ENCODE measurements at places on chromosomes 1 and 21. TPM values are rescaled to one million over a fixed set of nuclear protein-coding genes. Genes with fewer than 3 reads are reported as not detected.

REN gene
- total RNA-seq: not detected

PRELP gene
- 0.18 TPM for total RNA-seq

TRAPPC3 gene
- total RNA-seq: 48.9 TPM

LCE3D gene
- total RNA-seq: not detected

OR10J1 gene
- total RNA-seq: not detected

DNA sequence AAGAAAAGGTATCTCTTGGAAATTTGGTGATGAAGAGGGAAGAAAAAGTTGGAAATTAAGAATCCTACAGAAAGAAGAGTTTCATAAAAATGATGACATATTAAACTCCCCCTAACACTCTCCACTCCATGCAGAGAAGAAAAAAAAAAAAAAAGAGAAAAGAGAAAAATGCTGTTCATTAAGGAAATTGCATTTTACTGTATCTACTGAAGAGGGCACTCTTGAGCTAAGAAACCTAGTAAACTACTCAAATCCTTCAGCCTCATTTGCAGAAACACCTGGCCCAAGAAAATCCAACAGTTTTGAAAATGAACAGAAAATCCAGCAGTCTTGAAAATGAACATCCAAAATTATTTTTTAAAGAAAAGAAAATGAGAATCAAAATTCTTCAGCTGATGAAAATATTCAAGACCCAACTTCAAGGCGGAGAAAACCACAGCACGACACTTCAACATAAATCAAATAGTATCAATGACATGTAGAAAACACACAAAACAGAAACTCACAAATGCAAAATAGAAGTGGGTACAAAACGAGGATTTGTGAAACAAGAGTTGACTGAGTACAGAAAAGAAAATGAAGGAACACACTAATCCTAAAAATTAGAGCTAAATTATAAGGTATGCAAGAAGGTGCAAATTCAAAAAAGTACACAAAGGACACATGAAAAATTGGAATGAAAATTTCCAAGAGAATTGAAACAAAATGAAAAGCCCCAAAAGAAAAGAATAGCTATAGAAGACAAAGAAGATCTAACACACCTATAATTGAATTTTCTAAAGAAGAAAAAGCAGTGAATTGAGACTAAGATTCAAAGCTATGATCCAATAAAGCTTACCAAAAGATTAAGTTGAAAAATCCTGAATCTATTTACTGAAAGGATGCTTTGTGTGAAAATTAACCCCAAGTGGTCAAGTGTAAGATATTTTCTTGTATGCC is 73.2 kb upstream of the DNAJC6 start:
- H3K4me1 ChIP-seq: peaks cover 8% of the 10 kb centered on the region
- DNase-seq: no peak
- H3K4me3 ChIP-seq: no peak overlapping the region
- no peaks in the 10 kb centered on the region for H3K27me3 ChIP-seq
- H3K27ac ChIP-seq: no peak overlapping the region
- peaks cover 4% of the 10 kb centered on the region for H3K36me3 ChIP-seq

- no peak overlapping the region for H3K4me3 ChIP-seq
- H3K4me1 ChIP-seq: peaks cover 19% of the 10 kb centered on the region
- no peak for DNase-seq
- H3K36me3 ChIP-seq: no peaks in the 10 kb centered on the region
Observed at GRCh38 chr1:246608616-246609376, 42.5 kb downstream of the CNST start.

- no peak overlapping the region for H3K4me3 ChIP-seq
- H3K27me3 ChIP-seq: no peaks in the 10 kb centered on the region
- H3K4me1 ChIP-seq: no peaks in the 10 kb centered on the region
- no peaks in the 10 kb centered on the region for H3K36me3 ChIP-seq
Observed at GRCh38 chr1:246681900-246682895, 42.0 kb upstream of the SCCPDH start.

GRCh38 chr1:165383067-165383466 is 26.6 kb upstream of the LMX1A start:
- peaks cover 7% of the 10 kb centered on the region for H3K4me1 ChIP-seq
- no peak overlapping the region for H3K27ac ChIP-seq
- DNase-seq: no peak
- H3K36me3 ChIP-seq: no peaks in the 10 kb centered on the region
- H3K4me3 ChIP-seq: no peak overlapping the region

DNA sequence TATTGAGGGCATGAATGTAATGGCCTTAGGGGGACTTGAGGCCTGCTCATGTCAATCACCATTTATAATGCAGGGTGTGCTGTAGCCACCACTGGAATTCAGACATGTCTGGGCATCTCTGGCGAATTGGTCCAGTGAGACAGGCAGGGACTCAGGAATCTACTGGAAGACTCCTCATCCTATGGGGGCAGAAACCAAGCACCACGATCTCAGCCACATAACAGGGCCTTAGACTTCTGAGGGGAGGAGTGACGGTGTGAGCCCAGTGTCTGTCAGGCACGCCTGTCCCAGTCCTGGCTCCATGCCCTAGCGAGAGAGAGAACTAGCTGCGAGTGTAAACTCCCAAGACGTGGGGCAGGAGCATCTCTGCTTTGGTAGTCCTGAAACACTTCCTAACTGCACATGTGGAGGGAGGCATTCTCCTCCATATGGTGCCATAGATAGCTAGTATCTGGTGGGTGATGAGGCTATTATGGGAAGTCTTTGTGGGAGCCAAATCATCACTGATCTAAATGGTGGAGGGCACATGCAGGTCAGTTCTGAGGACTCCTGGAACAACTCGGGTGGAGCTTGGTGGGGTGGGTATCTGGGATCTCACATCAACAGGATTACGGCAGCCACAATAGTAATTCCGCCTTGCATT is 29.8 kb upstream of the KIAA0040 start:
- no peaks in the 10 kb centered on the region for H3K36me3 ChIP-seq
- H3K27ac ChIP-seq: no peak overlapping the region
- no peak overlapping the region for H3K4me3 ChIP-seq
- DNase-seq: no peak

GRCh38 chr1:65946960-65947359 is 154.3 kb downstream of the PDE4B start:
- H3K27me3 ChIP-seq: no peaks in the 10 kb centered on the region
- no peak overlapping the region for H3K27ac ChIP-seq
- no peak overlapping the region for H3K4me3 ChIP-seq
- DNase-seq: no peak
- no peaks in the 10 kb centered on the region for H3K36me3 ChIP-seq
- no peaks in the 10 kb centered on the region for H3K4me1 ChIP-seq

DNA sequence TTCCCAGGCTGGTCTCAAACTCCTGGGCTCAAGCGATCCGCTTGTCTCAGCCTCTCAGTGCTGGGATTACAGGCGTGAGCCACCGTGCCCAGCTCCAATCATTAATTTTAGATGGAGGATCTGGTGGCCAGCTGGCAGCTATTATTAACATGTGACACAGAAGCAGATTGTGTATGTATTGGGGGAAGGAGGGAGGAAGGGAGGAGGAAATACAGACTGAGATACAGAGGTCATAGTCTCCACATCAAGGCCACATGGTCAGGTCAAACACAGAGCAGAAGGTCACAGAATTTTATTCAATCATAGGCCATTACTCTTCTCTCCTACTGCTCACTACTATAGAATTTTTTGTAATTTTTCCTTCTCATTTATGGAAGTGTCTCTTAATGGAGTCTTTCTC is 57.9 kb upstream of the ADORA3 start:
- no peak overlapping the region for H3K27ac ChIP-seq
- no peaks in the 10 kb centered on the region for H3K4me1 ChIP-seq
- no peak for DNase-seq
- no peaks in the 10 kb centered on the region for H3K27me3 ChIP-seq
- H3K4me3 ChIP-seq: no peak overlapping the region

- H3K4me3 ChIP-seq: peak overlapping the region; percentile 66
- DNase-seq: peak; percentile 40
- peaks cover 21% of the 10 kb centered on the region for H3K4me1 ChIP-seq
- no peaks in the 10 kb centered on the region for H3K36me3 ChIP-seq
- H3K27ac ChIP-seq: no peak overlapping the region
Observed at GRCh38 chr1:41242342-41243078, 404 bp upstream of the SCMH1 start.

DNA sequence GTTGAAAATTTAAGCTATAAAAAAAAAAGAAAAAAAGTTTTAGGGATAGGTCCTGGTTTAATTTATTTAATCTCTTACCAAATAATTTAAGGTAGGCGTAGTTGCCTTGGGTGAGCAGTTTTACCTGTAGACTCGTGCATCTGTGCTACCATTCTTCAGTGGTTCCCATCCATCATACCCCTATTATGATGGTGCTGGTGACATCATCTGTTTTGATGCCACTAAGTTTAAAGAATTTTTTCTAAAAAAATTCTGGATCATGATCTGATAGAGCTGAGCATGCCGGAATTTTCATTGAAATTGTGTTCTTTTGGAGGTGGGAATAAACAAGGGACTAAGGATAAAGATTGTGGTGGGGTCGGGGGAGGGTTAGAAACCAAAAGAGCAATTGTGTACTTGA is 15.7 kb downstream of the LAMC1 start:
- H3K27me3 ChIP-seq: peaks cover 20% of the 10 kb centered on the region
- no peaks in the 10 kb centered on the region for H3K36me3 ChIP-seq
- no peak for DNase-seq
- H3K4me3 ChIP-seq: no peak overlapping the region
- no peak overlapping the region for H3K27ac ChIP-seq

DNA sequence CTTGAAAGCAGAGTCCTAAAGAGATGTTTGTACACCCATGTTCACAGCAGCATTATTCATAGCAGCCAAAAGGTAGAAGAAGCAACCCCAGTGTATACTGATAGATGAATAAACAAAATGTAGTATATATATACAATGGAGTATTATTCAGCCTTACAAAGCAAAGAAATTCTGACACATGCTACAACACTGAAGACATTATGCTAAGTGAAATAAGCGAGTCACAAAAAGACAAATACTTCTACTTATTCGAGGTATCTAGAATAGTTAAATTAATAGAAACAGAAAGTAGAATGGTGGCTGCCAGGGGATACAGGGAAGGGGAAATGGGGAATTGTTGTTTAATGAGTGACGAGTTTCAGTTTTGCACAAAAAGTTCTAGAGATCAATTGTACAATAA is 23.5 kb downstream of the COP1 start:
- no peak overlapping the region for H3K4me3 ChIP-seq
- no peak overlapping the region for H3K27ac ChIP-seq
- peaks cover 19% of the 10 kb centered on the region for H3K4me1 ChIP-seq

DNA sequence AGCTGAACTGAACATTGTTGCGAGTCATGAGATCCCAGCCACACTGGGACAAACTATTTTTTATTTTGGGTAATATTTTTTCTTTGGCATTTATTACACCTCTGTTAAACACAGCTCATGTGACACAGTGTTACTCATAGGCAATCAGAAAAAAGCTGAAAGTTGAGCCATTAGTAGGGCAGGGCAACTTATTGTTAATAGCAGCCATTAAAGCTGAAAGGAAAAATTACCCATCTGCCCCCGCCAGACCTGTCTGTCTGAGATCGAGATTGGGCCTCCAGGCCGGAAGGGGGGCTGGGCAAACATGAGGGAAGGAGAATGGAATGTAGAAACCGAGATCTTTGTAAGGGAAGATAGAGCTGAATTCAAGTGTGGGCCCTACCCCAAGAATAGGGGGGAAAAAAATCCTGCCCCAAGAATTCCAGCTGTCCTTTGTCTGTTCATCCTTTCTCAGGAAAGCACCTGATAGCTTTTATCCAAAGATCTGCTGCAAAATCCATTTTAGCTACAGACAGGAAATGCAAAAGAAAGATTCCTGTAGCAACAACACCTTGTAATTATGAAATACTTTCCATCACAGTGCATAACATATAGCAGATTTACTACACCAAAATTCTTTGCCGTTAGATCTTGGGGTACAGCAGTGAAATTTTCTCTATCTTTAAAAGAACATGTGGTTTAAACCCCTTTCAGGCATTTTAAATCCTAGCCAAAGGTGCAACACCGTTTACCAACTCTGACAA is 212.8 kb downstream of the PBX1 start:
- no peaks in the 10 kb centered on the region for H3K27me3 ChIP-seq
- H3K4me3 ChIP-seq: 0 out of 2 replicates have a peak overlapping the region, but pooled peaks have one; percentile 22
- H3K27ac ChIP-seq: peak overlapping the region; percentile 64
- peaks cover 67% of the 10 kb centered on the region for H3K4me1 ChIP-seq

GRCh38 chr1:54714881-54715492 is 674 bp upstream of the TTC4 start:
- peaks cover 16% of the 10 kb centered on the region for H3K36me3 ChIP-seq
- H3K4me3 ChIP-seq: peak overlapping the region; percentile 92
- peaks cover 22% of the 10 kb centered on the region for H3K27me3 ChIP-seq
- peaks cover 14% of the 10 kb centered on the region for H3K4me1 ChIP-seq
- 0 out of 2 replicates have a peak overlapping the region, but pooled peaks have one; percentile 62 for H3K27ac ChIP-seq
- no peak for DNase-seq

- no peak for DNase-seq
- H3K4me1 ChIP-seq: peaks cover 11% of the 10 kb centered on the region
- H3K27me3 ChIP-seq: peaks cover 32% of the 10 kb centered on the region
- no peaks in the 10 kb centered on the region for H3K36me3 ChIP-seq
- H3K4me3 ChIP-seq: no peak overlapping the region
Observed at GRCh38 chr1:20555025-20555757, 2.8 kb downstream of the FAM43B start.

DNA sequence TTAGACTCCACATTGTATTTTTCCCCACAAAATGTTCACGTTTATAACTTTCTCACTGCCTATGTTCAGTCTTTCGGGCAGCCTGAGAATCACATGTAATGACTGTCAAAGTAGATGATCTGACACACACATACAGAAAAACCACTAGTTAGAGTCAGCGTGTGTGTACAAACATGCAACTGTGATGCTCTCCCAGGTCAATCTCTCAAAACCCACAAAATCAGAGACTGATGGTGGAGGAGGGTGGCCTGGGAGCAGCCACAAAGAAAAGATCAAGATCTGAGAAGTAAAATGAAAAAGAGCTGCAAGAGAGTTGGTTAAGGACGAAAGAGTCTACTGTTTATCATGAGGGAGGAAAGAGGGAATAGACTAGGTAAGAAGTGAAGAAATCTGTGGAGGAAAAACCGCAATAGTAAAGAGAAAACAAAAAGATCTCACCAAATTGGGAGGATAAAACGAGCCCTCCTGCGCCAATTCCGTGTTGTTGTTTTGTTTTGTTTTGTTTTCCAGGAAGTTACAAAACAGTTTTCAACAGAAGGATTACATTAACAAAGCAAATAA is 2.3 kb downstream of the EGLN1 start:
- H3K4me3 ChIP-seq: peak overlapping the region; percentile 80
- H3K36me3 ChIP-seq: no peaks in the 10 kb centered on the region
- H3K4me1 ChIP-seq: peaks cover 43% of the 10 kb centered on the region
- DNase-seq: no peak
- H3K27me3 ChIP-seq: peaks cover 52% of the 10 kb centered on the region
